ENCODE measurements at places on chromosomes 3 and 15. TPM values are rescaled to one million over a fixed set of nuclear protein-coding genes. Genes with fewer than 3 reads are reported as not detected.

DNA sequence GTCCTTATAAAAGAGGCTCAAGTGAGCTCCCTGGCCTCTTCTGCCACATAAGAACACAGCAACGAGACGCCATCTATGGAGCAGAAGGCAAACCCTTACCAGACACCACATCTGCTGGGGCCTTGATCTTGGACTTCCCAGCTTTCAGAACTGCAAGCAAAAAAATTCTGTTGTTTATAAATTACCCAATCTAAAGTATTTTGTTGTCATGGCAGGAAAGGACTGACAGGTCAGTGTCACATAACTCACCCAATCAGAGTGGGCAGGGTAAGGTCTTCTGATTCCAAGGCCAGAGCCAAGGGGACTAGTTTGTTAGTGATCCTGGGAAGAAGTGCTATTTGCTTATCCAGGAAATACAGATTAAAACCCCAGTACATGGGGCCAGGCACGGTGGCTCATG lies 98.9 kb downstream of the HMG20A start:
- H3K4me1 ChIP-seq = no peaks in the 10 kb centered on the region
- no peaks in the 10 kb centered on the region for H3K36me3 ChIP-seq
- H3K27me3 ChIP-seq = no peaks in the 10 kb centered on the region
- H3K27ac ChIP-seq = no peak overlapping the region

- no peak for DNase-seq
- H3K27me3 ChIP-seq = no peaks in the 10 kb centered on the region
- no peak overlapping the region for H3K4me3 ChIP-seq
- H3K4me1 ChIP-seq = no peaks in the 10 kb centered on the region
- H3K36me3 ChIP-seq = no peaks in the 10 kb centered on the region
Measured at GRCh38 chr3:33877187-33877586, 78.8 kb downstream of the PDCD6IP start.

DNA sequence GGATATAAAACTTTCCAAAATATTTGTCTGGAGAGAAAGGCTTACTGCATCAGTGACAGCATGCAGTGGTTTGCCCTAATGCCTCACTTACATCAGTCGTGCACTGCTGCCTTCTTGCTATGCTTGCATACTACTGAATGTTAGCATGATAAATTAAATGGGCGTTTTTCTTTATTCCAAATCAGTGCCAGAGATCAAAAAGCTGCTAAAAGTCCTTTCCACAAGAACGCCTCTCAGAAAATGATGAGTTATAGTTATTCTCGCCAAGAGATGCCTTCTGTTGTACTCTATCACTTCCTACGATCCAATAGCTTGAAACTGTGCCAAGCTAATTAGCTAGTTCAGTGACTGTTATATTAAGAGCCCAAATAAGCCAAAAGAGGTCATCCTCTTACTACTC lies 345.8 kb upstream of the ROBO2 start:
- H3K4me3 ChIP-seq = no peak overlapping the region
- H3K27me3 ChIP-seq = no peaks in the 10 kb centered on the region
- no peaks in the 10 kb centered on the region for H3K4me1 ChIP-seq
- no peaks in the 10 kb centered on the region for H3K36me3 ChIP-seq
- DNase-seq = no peak

- DNase-seq = no peak
- H3K36me3 ChIP-seq = no peaks in the 10 kb centered on the region
- no peak overlapping the region for H3K27ac ChIP-seq
- no peak overlapping the region for H3K4me3 ChIP-seq
- no peaks in the 10 kb centered on the region for H3K4me1 ChIP-seq
Measured at GRCh38 chr15:49987198-49987785, 131.7 kb downstream of the ATP8B4 start.

GRCh38 chr3:64410226-64410625 lies 185.0 kb upstream of the PRICKLE2 start:
- no peak for DNase-seq
- no peak overlapping the region for H3K27ac ChIP-seq
- H3K36me3 ChIP-seq = no peaks in the 10 kb centered on the region
- no peak overlapping the region for H3K4me3 ChIP-seq
- H3K27me3 ChIP-seq = no peaks in the 10 kb centered on the region
- H3K4me1 ChIP-seq = no peaks in the 10 kb centered on the region

GRCh38 chr3:53116956-53117355 lies 13.3 kb downstream of the RFT1 start:
- H3K27me3 ChIP-seq = no peaks in the 10 kb centered on the region
- no peak overlapping the region for H3K27ac ChIP-seq
- H3K36me3 ChIP-seq = peaks cover 13% of the 10 kb centered on the region
- no peaks in the 10 kb centered on the region for H3K4me1 ChIP-seq

- H3K27me3 ChIP-seq = no peaks in the 10 kb centered on the region
- no peaks in the 10 kb centered on the region for H3K4me1 ChIP-seq
- H3K36me3 ChIP-seq = no peaks in the 10 kb centered on the region
- H3K27ac ChIP-seq = no peak overlapping the region
- H3K4me3 ChIP-seq = no peak overlapping the region
Measured at GRCh38 chr15:78563092-78563491, 2.2 kb upstream of the CHRNA5 start.

GRCh38 chr3:53357458-53357857 lies 10.1 kb upstream of the DCP1A start:
- H3K4me3 ChIP-seq = no peak overlapping the region
- no peaks in the 10 kb centered on the region for H3K27me3 ChIP-seq

GRCh38 chr15:43239732-43240491 lies 19.1 kb upstream of the EPB42 start:
- H3K36me3 ChIP-seq = no peaks in the 10 kb centered on the region
- no peak overlapping the region for H3K27ac ChIP-seq
- no peaks in the 10 kb centered on the region for H3K27me3 ChIP-seq

- H3K4me3 ChIP-seq = no peak overlapping the region
- no peak overlapping the region for H3K27ac ChIP-seq
- H3K27me3 ChIP-seq = no peaks in the 10 kb centered on the region
Measured at GRCh38 chr3:46368569-46368968, 2.2 kb upstream of the CCR5 start.

DNA sequence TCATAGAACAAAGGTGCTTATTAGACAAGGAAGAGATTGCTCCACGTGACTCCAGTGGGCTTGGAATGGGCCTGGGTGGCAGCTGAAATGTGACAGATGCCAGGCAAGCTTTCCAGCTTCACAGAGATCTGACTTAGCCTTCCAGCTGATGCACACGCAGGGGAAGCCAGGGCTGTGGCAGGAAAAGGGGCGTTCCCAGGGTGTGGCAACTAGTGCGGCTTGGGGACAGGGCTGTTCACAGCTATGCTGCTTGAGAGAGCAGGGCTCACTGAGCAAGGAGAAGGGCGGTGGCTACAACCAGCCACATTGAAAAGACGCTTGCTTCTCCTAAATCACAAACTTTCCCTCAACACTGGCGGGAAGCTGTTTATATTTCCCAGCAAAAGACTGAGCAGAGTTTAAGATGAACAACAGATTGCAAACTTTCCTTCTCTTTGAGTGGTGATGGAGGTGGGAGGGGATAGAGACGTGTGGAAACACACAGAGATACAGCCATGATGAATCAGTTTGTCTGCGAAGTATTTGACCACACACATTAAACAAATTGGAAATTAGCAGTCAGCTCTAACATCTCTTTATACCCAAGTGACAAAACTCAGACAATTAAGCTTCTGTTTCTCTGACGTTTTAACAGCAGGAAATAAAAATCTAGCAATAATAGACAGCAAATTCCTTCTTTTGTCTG lies 127.5 kb downstream of the BDH1 start:
- DNase-seq = peak; percentile 85
- H3K4me3 ChIP-seq = no peak overlapping the region
- no peaks in the 10 kb centered on the region for H3K36me3 ChIP-seq
- H3K27me3 ChIP-seq = peaks cover 6% of the 10 kb centered on the region

DNA sequence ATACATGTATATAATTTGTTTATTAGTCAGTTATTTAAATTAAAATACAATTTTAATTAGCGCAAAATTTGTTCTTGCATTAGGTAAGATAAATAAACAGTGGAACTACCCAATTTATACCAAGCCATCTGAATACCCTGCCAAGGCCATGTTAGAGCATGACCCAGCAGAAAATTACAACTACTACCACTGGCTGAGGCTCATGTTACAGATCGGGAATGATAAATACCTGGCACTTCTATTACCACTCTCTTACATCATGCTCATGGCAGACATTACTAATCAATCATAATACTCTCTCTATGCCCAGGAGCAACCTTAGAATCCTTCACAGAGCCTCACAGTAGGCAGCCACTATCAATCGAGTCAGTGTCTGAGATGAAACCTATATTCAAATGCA lies 21.2 kb upstream of the LMOD3 start:
- H3K4me3 ChIP-seq = no peak overlapping the region
- no peak overlapping the region for H3K27ac ChIP-seq
- no peaks in the 10 kb centered on the region for H3K36me3 ChIP-seq
- H3K27me3 ChIP-seq = no peaks in the 10 kb centered on the region
- no peak for DNase-seq

- H3K27me3 ChIP-seq = no peaks in the 10 kb centered on the region
- no peak for DNase-seq
- no peak overlapping the region for H3K4me3 ChIP-seq
- H3K4me1 ChIP-seq = no peaks in the 10 kb centered on the region
Measured at GRCh38 chr3:156149876-156150275, 29.5 kb downstream of the KCNAB1 start.

- H3K27me3 ChIP-seq = no peaks in the 10 kb centered on the region
- H3K4me1 ChIP-seq = no peaks in the 10 kb centered on the region
- peak overlapping the region; percentile 46 for H3K27ac ChIP-seq
- no peaks in the 10 kb centered on the region for H3K36me3 ChIP-seq
Measured at GRCh38 chr3:172096881-172097420, 57.6 kb downstream of the FNDC3B start.

GRCh38 chr15:52241489-52241888 lies 50.3 kb upstream of the GNB5 start:
- no peak overlapping the region for H3K27ac ChIP-seq
- no peaks in the 10 kb centered on the region for H3K4me1 ChIP-seq
- H3K4me3 ChIP-seq = no peak overlapping the region

The EXOSC7 gene
- 35.6 TPM for total RNA-seq

The GCSAM gene
- total RNA-seq = 0.17 TPM

The A4GNT gene
- not detected for total RNA-seq

The C3orf49 gene
- not detected for total RNA-seq

The PIGBOS1 gene
- 11.8 TPM for total RNA-seq

The CCDC80 gene
- total RNA-seq = 36.6 TPM

The FBXL22 gene
- total RNA-seq = 2.1 TPM

The TMC3 gene
- total RNA-seq = not detected

The NLGN1 gene
- 1.3 TPM for total RNA-seq

The GOLGA6A gene
- total RNA-seq = not detected

The ZPLD1 gene
- total RNA-seq = not detected
